ENCODE measurements at places on chromosomes 2 and 18.

GRCh38 chr2:1581965-1582625, 162.2 kb downstream of the PXDN start:
- no peak for DNase-seq

GRCh38 chr2:99861376-99861760, 281.0 kb downstream of the AFF3 start:
- DNase-seq: no peak

- DNase-seq: no peak
Measured at GRCh38 chr2:3654531-3655225, 3.3 kb upstream of the ALLC start.

- no peak for DNase-seq
Measured at GRCh38 chr2:179860255-179861026, 971 bp downstream of the ZNF385B start.

- no peak for DNase-seq
Measured at GRCh38 chr2:119349289-119349688, 17.3 kb downstream of the C2orf76 start.

- peak; percentile 58 for DNase-seq
Measured at GRCh38 chr2:121080013-121080772, 204.8 kb downstream of the TFCP2L1 start.

DNA sequence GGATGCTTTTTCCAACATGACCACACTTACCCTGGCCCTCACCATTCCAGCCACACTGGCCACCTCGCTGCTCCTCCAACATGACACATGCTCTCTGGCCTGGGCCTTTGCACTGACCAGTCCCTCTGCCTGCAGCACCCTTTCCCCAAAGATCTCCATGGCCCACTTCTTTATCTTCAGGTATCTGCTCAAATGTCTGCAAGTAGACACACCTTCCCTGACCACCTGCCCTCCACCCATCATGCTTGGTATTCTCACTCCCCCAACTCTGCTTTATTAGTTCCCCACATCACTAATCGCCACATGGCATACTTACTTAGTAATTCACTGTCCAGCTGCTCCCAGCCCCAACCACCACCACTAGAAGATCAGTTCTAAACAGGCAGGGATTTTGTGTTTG, 214.2 kb downstream of the BCL11A start:
- DNase-seq: no peak

DNA sequence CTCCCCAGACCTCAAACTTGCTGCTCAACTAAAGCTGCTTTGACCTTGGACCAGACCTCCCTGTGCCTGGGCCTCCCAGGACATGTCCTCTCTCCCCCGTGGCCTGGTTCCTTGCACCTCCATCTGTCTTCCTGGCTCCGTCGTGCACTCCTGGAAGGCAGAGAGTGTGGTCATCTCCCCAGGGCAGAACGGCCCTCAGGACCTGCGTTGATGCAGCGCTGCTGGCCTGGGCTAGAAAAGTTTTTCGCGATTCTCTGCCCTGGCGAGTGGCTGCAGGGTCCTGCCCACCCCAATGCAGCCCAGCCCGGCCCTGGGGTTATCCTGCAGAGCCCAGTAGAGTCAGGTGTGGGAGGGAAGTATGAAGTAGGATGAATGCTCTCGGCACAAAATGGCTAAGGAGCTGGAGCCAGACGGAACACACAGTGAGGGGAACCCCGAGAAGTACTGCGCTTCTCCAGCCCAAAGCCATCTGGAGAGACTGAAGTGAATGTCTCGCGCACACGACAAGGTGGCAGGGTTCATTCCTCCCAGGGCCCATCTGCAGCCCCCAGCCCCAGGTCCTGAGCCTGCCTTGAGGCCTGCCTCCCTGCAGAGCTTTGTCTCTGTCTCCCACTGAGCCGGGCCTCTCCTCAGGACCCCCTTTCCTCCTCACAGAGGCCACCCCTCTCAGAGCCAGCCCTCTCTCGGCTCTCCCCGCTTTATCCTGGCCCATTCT, 41.7 kb downstream of the ATOH8 start:
- no peak for DNase-seq

DNA sequence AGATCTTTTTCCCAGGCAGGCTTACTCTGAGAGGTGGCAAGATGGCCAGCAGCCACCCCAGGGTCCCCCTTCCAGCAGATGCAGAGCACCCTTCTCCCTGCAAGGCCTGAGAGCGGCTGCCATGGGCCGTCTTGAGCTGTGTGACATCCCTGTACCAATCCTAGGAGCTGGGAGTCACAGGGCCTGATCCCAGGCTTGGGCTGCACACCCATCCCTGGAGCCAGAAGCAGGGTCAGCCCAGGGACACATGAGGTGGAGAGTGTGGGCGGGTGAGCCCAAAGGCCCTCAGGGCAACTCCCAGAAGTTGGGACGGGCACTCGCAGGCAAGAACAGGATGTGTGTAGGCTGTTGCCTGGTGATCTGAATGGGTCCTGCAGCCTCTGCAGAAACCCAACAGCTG, 40.5 kb downstream of the CROCC2 start:
- peak; percentile 3 for DNase-seq

DNA sequence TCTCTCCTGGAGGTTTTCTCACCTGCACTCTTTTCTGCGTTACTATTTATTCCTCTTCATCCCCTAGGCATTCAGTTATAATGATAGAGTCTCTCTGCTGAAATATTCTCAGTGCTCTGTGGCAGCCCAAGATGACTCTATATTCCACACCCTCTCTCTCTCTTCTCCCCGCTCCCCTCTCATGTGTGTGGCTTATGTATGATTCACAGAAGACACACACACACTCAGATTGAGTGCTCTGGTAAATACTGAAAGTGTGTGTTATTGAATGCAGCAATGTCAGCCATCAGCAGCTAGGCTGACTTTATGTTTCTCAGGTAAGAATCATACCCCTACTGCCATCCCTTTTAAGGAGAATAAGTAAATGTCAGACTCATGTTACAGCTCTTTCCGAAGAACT, 201.2 kb downstream of the SLC4A10 start:
- DNase-seq: no peak

- DNase-seq: peak; percentile 84
Measured at GRCh38 chr2:190533968-190534309, 583 bp downstream of the NEMP2 start.

DNA sequence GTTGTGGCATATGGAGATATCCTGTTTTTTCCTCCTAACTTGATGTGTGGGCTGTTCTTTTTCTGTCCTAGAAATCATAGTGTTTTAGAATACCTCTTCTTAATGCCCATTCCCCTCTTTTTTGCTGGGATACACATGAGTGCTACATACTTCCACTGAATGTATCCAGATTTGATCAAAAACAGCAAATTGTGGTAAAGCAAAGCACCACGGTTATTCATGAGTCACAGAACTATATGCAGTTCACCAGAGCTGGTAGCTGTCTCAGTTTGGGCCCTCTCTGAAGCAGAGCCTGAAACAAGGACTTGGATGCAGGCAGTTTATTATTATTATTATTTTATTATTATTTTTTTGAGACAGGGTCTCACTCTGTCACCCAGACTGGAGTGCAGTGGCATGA, 69.9 kb upstream of the CTLA4 start:
- no peak for DNase-seq

DNA sequence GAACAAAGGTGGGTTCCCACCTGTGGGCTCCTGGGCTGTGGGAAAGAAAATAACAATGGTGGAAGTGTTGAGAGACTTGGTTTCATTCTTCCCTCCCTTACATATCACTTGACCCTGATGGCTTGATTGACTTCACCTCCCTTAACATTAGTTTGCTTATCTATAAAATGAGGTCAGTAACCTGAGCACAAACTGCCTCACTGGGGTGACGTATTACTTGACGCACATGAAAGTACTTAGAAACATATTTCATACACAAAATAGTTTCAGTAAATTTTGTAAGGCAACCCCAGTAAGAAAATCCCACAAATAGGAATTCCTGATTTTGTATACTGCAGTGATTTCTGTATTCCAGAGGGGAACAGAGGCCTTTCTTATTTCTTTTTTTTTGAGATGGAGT, 29.4 kb upstream of the LPIN2 start:
- DNase-seq: no peak

DNA sequence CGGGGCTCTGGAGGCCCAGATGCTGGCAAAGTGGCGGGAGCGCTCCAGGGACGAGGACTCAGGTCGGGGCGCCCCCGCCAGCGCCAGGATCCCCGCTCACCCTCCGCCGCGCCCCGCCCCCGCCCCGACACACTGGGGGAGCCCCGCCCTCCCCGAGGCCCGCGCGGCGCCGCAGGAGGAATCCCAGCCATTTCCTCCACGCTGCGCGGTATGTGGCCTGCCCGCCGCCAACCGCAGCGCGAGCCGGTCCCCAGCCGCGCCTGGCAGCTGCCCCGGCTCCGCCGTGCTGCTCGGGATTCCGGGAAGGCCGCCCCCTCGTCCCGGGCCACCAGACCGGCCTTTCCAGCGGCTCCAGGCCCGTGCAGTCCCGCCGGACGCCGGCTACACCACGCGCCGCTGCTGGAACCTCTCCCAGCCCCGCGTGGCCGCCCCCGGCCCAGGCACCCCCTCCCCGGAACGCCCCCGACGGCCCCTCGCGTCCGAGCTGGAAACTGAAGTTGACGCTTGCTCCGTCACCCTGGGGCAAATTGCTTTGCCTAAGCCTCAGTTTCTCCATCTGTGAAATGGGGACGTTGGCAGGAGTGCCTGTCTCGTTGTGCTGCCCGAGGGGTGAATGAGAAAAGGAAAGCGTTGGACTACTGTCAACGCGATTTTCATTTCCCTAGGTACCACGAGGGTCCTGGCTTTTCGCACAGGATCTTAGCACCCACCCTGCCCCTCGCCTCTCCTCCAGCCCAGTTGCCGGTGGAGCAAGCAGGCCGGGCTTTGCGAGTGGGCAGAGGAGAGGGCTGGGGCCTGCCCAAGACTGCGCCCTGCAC, 53.6 kb downstream of the PKDCC start:
- DNase-seq: peak; percentile 58

- no peak for DNase-seq
Measured at GRCh38 chr18:13620818-13621445, 105.4 kb downstream of the FAM210A start.

- DNase-seq: no peak
Measured at GRCh38 chr2:64711252-64711800, 57.6 kb upstream of the SERTAD2 start.

- no peak for DNase-seq
Measured at GRCh38 chr2:79849949-79850348, 337.1 kb downstream of the CTNNA2 start.

DNA sequence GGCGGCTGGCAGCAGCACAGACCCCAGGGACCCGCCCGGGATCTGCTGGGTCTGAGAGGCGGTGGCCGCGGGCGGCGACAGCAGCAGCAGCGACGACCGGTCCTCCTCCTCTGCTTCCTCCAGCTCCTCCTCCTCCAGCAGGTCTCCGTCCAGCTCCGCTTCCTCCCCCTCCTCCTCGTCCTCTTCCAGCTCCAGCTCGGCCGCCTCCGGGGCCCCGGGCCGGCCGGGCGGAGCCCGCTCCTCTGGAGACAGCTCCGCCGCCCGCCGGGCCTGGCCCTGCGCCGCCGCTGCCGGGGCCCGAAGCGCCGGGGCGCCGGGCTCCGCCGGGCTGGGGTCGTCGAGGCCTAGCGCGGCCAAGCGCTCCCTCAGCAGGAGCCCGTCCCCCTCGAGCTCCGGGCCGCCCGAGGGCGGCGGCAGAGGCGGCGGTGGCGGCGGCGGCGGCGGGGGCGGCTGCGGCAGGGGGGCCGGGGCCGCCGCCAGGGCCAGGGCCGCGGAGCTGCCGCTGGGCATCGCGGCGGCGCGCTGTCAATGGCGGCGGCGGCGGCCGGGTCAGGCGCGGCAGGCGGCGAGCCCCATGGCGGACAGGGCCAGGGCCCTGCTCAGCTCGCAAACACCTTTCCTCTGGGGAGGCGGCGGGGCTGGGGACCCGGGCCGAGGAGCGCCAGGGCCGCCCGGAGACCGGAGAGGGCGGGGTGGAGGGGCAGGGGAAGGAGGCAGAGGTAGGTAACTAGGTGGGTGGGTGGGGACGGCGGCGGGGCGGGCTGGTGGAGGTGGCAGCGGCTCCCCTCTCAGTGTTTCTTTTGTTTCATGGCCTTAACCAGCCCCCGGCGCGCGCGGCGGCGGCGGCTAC, 445 bp downstream of the MEX3C start:
- DNase-seq: peak; percentile 41

DNA sequence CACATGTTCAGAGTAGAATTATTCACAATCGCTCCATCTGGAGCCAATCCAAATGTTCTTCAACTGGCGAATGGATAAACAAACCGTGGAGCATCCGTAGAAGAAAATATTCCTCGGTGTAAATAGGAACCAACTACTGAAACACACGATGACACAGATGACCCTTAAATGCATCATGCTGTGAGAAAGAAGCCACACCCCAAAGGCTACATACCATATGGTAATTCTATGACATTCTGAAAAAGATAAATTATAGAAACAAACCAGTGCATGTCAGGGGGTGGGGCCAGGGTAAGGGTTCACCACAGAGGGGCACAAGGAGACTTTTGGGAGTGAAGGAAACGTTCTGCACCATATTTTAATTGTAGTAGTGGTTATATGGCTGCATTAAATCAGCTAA, 312.2 kb upstream of the SMIM21 start:
- DNase-seq: no peak

DNA sequence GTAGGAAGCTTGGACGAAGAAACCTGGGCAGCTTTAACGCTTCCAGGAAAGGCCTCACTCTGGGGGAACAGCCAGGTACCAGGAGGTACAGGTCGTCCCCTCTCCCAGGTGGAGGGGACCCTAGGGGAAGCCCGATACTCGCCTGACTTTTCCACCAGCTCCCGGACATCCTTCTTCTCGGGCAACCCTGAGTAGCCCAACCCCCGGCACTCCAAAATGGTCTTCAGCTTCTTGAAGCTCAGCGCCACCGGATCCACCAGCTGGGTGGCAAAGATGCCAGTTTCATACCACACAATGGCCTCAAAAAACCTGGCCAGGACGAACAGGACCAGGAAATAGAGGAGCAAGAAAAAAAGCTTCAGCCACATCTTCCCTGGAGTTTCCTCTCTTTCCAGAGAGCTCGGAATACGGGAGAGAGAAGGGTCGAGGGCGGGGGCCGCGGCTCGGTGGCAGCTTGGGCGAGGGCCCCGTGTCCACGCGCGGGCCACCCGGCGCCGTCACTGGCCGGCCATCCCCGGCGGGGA, 1.1 kb downstream of the RNF103 start:
- peak; percentile 51 for DNase-seq

- no peak for DNase-seq
Measured at GRCh38 chr2:211934811-211935210, 603.8 kb downstream of the ERBB4 start.

- DNase-seq: no peak
Measured at GRCh38 chr2:151029406-151030157, 232.1 kb downstream of the RBM43 start.
